RWPE2 (cell line): ENCODE measurements at places on chromosomes 4 and X.

GRCh38 chr4:163591614-163592020 is 97.1 kb downstream of the TMA16 start:
- no peak for DNase-seq

DNA sequence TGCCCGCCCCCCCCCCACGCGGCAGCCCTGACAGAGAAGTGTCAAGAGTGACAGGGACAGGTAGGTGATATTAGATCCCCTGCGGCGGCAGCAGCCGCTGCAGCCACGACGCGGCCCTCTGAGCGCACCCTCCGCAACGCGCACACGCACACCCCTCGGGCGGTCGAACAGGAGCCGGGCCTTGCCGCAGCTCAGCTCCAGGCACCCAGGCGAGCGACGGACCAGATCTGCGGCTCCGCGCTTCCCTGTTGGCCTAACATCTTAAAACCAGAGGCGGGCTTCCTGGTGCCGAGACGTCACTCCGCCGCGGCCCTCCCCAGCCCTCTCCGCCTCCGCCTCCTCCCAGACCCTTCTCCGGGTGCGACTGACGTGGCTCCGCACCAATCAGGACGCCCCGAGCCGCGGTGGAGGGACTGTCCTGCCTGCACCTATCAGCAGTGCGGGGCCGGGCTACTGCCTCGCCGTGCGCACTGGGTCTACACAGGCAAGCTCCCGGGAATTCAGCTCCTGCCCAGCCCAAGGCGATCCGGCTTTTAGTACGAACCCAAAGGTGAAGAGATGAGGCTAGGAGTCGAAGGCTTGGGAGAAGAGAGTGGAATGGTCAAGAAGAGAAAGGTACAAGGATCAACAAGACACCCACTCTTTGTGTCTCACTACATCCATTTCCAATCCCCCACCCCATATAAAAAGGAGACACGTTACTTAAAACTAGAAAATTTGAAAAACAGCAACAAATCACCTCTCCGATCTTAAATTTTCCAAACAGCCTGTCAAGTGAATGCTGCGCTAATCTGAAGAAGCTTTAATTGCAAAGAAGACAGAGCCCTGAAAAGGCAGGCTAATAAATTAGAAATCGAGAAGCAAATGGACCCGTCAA is at the start of gene PITX2:
Gene PITX2 (minus strand): TSS at position 237 of the 877 bp plus-strand sequence. CDS start 617 bp downstream, outside the sequence.
- peak; percentile 86 for DNase-seq

GRCh38 chrX:16258882-16259281 is 91.6 kb downstream of the MAGEB17 start:
- no peak for DNase-seq

GRCh38 chr4:108006361-108006760 is 16.7 kb downstream of the HADH start:
- no peak for DNase-seq

GRCh38 chr4:74990276-74990875 is 57.5 kb downstream of the PARM1 start:
- DNase-seq = no peak

GRCh38 chr4:143458966-143459365 is 54.5 kb upstream of the SMARCA5 start:
- DNase-seq = no peak

- no peak for DNase-seq
Measured at GRCh38 chr4:159042097-159042605, 60.7 kb upstream of the RAPGEF2 start.

GRCh38 chr4:53626491-53626890 is 35.2 kb upstream of the LNX1 start:
- no peak for DNase-seq

DNA sequence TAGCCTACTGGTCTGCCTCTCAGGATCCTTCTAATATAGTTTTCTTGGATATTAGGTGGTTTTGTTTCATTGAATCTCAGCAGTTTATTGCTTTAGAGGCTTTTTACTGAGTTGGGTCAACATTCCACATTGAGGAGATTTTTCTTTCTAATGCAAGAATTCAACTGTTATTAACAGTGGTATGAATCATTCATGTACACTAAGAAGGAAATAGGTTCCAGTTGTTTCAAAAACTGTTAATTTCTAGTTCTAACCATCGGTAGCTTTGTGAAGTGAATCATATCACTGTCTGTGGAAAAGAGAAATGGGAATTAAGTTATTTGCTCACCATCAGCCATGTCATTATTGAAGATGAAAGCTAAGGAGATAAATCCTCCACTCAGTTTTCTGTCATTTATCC is 331.5 kb downstream of the RPA4 start:
- no peak for DNase-seq
